ENCODE measurements at places on chromosomes 4 and X. TPM values are rescaled to one million over a fixed set of nuclear protein-coding genes. Genes with fewer than 3 reads are reported as not detected.

Gene GRIA2
- not detected for total RNA-seq

GRCh38 chrX:106177982-106178321 is 9.8 kb downstream of the PWWP3B start:
- no peak for DNase-seq

DNA sequence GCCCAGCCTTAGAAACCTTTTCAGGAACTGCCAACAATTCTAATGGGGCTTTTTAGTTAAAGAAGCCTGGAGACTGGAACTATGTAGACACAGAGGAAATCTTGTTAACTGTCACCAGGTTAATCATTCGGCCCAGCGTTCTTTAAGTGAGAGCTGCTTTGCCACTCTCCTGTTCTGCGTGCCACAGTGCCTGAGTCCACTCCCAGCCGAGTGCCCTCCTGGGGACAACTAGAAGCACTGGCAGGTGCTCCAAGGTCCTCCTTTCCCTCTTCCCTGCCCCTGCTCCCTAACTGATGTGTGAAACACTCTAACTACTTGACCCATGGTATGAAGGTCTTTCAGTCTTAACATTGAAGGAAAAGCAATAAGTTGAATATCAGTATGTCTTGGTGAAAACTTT is 151.2 kb upstream of the TLL1 start:
- DNase-seq: no peak

DNA sequence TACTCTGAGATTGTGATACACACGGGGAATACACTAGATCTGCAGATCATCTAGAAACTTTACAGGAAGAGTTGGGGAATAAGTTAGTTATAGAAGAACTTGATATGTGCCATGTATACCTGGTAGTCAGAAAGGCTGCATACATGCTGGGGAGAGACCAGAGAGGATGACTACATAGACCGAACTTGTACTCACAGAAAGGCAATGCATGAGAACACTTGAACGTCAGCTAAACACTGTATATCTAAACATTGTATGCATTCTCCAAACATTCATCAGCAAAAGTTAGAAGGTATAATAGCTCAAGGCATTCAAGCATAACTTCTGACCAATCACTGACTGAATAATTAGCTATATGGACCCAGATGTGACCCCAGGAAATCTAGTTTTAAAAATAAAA is 78.0 kb upstream of the PDHA2 start:
- DNase-seq: no peak
